AG09309 (cell line): ENCODE measurements at places on chromosomes 12 and 14.

DNA sequence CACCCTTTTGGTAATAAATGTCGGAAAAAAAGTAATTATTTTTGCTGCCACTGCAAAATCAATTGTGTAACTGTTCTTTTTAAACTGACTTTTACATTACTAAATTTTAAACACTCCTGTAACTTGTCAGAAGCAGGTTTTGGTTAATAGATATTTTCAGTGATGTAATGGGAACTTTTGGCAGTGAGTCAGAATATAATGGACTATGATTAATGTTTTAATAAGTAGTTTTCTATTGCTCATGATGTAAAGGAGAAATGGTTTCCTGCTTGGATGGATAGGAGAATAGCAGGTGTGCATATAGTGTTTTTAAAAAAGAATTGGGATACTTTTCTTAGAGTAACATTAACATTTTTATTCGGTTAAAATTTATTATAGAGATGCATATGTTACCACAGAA, 58.8 kb downstream of the TRMT5 start:
- no peak for DNase-seq

- no peak for DNase-seq
These were observed 556.9 kb downstream of the SLC16A7 start for GRCh38 chr12:60152756-60153155.

GRCh38 chr12:91551927-91552326, 369.3 kb upstream of the DCN start:
- no peak for DNase-seq

DNA sequence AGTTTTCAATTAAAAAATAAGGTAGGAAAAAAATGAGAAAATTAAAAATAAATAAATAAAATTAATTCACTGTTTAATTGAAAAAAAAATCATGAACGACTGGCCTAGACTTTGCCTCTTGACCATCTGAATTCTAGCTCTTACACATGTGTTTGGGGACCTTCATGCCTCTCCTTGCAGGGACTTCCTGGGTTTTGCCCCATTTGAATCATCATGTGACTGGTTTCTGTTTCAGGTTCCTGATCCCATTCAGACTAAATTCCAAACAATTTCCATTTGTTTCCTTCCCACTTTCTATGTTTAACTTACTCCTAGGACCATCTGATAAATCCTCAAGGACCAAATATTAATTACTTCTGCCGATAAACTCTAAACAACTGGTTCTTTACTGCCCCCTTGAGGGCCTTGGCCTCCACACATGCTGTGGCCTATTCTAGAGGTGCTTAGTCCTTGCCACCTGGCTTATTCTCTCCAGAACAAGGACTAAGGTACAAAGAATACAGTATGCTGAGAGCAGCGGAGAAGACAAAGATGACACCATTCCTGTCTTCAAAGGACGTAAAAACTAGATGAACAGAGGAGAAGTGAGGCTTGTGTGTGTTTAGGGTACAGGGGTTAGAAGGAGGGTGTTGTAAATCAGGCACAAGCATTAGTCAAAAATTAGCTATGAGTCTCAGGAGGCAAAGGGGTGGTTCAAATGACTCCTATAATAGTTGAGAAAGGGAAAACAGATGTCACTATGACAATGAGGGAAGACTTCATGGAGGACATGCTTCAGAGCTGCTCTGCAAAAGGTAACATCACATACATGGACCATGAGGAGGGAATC, 125.8 kb upstream of the AVPR1A start:
- DNase-seq, result no peak

DNA sequence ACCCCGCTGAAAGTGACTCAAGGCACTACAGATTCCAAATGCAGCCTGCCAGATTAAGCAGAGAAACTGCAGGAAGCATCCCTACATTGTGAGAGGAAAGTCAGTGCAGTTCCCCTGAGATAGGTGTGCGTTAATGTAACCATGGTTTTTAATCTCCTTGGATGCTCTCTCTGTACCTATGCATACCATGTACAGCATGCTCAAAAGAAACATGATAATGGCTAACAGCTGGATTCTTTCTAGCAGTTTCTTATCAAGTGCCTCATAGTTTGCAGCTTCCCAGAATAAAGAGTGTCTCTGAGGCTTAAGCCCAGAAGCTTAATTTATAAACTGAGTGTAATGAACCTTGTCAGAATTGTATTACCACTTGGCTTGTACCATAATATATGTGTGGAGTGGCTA, 17.1 kb upstream of the MDM1 start:
- no peak for DNase-seq

DNA sequence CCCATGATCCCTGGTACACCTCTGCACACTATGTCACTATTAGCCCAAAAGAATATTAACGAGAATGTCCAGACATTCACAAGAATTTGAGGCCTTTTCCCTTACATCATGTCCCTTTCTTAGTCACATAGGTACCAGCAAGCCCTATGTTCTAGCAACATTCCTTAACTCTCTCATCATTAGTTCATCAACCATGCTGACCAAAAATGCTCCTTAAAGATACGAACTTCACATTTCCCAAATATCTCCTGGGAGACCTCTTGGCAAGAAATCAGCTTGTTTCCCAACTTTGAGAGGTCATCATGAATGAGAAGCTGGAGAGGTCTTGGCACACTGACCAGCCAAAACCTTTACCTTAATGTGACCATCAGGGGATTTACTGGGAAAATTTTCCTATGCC, 4.6 kb downstream of the SALL2 start:
- no peak for DNase-seq

- DNase-seq, result no peak
These were observed 765 bp downstream of the TMEM120B start for GRCh38 chr12:121713257-121713777.

DNA sequence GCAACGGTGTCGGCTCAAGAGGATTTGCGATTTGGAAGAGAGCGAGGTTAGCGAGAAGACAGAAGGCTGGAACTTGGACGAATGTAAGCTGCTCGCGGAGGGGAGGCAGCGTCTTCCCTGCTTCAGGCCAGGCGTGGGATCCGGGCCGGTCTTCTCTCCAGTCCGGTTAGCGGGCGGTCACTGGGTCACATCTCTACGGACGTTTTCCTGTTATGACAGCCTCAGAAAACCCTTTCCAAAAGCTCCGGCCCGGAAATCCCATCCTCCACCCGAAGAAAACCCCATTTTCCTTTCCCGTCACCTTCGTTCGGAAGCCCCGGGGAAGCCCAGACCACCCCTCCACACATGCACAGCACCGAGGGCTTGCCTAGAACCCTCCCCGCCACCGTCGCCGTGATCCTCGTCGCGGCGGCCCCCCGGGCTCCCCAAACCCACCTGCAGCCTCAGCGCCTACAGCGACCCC, 268 bp downstream of the NDUFB1 start:
- no peak for DNase-seq

DNA sequence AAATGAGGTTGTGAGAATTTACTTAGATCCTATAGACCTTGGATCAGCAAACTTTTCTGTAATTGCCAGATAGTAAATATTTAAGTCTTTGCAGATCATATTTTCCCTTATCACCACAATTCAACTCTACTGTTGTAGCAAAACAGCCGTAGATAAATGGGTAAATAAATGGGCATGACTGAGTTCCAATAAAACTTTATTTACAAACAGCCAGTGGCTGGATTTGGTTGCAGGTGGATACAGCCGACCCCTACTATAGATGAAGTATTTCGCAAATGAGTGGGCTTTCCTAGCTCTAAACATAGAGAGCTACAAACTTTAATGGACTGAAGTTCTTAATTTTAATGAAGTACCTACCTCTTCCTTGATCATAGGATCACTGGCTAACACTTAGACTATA, 100.7 kb downstream of the GPATCH2L start:
- DNase-seq, result no peak

- DNase-seq, result no peak
These were observed 131.8 kb upstream of the EEA1 start for GRCh38 chr12:93060666-93061472.

DNA sequence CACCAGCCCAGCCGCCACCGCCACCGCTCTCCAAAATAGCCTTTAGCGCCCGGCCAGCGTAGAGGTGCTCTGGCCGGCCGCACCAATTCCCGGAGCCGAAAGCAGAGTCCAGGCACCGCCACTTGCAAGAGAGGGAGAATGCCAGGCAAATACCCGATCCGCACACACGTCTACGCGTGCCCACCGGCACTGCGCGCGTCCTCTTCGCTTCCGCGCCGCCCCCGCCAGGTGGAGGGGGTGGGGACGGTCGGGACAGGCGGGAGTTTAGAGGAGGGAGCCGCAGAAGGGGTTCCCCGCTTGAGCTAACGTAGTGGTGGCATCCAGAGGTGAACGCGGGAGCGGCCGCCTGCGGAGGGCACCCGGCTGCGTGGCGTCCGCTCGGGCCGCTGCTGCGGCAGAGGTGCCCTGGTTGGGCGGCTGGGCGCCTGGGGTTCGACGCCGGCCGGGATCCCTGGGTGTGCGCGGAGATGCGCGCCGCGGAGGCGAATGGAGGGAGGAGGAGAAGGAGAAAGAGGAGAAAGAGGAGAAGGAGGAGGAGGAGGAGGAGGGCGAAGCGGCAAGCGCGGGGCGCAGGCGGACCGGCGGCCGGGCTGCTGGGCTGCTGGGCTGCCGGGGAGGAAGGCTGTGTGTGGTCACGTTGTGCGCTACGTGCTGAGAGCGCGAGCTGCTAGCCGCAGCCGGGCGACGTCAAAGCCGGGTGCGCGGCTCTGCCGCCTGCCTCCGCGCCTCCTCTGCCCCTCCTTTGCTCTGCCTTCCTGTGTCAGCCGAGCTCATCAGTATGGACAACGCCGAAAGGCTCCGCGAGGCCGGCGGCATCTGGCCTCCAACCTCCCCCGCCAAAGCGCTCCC, at the start of gene MDGA2:
Gene MDGA2 (minus strand): TSS at position 140 of the 849 bp plus-strand sequence.
- DNase-seq, result no peak

DNA sequence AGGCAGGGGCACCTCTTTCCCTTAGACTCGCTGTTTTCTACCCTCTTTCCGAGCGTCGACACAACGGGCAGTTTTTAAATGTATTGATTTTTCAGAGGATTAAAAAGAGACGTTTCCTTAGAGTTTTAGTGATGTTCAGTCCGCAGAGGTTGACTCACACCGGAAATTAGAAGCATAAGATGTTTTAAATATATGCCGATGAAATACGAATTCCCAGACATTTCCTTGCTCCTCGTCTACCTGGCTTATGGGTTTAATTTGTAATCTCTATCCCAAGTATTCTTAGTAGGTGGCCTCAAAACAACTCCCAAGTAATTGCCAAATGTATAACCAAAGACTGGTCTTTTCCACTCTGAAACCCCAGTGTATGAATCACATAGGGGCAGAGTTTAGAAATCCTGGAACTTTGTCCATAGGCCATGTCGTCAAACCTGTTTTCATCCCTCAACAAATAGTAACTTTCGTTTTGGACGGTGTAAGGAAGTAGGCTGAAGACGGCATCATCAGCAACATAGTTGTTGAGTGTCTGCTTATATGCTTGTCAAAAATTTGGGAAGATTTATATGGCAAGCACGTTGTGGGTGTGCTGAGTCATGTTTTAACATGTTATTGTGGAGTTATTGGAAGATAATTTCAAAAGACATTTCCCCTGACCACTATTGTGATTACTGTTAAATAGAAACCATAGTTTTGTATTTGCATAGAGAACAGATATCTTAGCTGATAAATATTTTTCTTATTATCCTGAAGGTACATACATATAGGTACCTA, 824 bp downstream of the TBK1 start:
- peak; percentile 74 for DNase-seq

DNA sequence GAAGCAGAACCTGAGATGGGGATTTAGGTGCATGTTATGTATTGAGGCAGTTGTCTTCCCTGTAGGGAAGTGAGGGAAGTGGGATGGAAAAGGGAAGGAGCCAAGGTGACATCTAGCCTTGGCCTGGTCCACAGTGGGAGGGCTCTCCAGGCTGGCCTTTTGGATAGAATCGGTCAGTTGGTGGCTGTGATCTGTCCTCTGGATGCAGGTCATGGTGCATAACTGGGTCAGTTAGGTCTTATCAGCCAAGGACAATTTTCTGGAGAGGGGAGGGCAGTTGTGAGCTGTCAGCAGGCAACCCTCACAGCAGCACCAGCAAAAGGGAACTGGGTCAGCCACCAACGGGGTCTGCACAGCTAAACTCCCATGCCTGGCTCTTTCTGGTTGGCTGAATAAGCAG, 9.6 kb downstream of the SERPINA12 start:
- no peak for DNase-seq

GRCh38 chr14:99234961-99235571, 36.9 kb downstream of the BCL11B start:
- no peak for DNase-seq

DNA sequence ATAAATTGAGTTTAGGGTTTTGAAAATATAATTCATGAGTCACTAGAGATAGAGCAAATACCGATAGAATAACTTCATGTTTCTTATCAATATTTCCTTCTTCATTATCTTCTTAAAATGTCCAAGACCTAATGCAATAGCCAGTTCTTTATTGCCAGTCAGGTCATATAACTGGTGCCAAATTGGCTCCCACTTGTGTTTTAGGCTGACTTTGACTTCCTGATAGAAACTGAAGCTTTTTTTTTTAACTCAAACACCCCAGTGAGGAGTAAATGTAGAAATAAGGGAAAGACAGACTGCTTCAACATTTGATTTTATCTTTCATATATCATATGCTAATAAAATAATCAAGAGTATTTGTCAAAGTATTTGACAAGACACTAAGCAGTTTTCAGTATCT, 80.7 kb downstream of the ARMH4 start:
- no peak for DNase-seq

DNA sequence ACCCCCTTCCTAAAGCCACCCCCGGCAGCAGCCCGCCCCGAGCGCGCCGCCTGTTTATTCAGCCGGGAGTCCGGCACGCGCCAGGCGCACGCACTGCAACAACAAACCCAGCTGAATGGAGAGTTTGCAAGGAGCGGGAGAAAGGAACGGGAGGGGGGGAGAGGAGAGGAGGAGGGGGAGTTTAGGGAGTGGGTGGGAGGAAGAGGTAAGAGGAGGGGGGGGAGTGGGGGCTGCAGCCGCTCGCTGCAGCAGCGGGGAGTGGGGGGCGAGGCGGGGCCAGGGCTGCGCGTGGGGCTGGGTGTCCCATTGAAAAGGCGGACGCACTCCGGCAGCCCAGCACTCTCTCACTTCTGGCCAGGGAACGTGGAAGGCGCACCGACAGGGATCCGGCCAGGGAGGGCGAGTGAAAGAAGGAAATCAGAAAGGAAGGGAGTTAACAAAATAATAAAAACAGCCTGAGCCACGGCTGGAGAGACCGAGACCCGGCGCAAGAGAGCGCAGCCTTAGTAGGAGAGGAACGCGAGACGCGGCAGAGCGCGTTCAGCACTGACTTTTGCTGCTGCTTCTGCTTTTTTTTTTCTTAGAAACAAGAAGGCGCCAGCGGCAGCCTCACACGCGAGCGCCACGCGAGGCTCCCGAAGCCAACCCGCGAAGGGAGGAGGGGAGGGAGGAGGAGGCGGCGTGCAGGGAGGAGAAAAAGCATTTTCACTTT, at the start of gene ASCL1:
Gene ASCL1 (plus strand): TSS at position 336 of the 712 bp plus-strand sequence. CDS start 571 bp downstream, outside the sequence.
- DNase-seq, result no peak

DNA sequence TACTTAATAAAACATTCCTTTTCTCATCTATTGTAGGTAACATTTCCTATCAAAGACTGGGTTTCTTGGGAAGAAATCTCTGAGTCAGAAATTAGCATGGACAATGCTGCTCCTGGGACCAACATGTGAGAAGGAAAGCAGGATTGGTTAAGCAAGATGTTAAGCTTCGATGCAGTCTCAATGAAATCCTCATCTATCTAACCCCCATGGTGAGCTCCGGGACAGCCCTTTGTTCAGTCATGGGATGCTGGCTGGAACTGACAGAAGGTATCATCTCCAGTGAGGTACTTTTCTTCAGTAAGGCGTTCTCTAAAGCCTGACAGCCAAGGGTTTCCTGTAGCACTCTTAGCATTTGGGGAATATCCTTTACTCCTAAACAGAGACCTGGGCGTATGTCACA, 82.8 kb upstream of the SINHCAF start:
- DNase-seq, result no peak
